ENCODE measurements at places on chromosomes 3 and 15.

DNA sequence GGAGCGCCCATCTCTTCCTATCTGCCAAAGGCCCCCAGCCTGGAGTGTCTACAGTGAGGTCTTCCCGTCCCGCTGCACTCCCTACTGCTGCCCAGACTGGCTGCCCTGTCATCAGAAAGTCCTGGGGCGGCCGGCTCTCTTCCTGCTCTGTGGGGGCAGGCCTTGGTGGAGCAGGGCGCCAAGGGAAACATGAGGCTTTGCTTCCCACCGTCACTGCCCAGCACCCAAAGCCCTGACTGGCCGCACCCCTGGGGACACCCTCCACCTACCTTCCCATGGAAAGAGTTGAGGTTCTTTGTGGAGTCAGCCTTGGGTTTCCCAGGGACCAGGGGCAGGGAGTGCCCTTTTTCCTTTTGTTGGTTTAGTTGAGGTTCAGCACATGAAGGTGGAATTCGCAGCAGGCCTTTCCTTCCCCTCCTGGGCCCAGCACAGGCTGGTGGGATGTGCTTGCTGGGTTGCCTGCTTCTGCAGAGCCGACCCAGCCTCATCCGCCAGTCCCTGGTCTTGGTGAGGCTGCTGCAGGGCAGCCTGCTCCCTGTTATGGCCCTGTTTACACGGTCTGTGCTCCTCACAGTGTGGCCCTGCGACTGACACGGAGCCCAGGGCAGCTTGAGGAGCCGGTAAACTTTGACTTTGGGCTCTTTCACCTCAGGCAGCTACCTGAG is 51.8 kb upstream of the PLXNA1 start:
- DNase-seq = no peak

DNA sequence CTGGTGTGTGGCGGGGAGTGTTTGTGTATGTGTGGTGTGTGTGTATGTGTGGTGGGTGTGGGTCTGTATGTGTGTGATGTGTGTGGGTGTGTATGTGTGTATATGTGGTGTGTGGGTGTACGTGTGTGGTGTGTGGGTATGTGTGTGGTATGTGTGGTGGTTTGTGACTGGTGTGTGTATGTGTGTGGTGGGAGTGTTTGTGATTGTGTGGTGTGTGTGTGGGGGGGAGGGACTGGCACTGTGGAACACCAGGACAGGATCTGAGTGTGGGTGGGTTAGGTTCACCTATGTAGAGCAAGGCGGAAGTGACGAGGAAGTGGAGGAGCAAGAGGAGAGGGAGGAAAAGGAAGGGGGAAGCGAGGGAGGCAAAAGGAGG is 510.8 kb downstream of the SHQ1 start:
- no peak for DNase-seq

- no peak for DNase-seq
These were observed 728.2 kb upstream of the NECTIN3 start for GRCh38 chr3:110343376-110343775.

GRCh38 chr3:116299646-116300081 is 145.6 kb downstream of the LSAMP start:
- DNase-seq = no peak

GRCh38 chr3:160990446-160990845 is 114.7 kb downstream of the B3GALNT1 start:
- no peak for DNase-seq

- no peak for DNase-seq
These were observed 3.2 kb downstream of the MAP2K1 start for GRCh38 chr15:66389859-66390381.

GRCh38 chr15:75431270-75431669 is 20.2 kb downstream of the SIN3A start:
- no peak for DNase-seq

DNA sequence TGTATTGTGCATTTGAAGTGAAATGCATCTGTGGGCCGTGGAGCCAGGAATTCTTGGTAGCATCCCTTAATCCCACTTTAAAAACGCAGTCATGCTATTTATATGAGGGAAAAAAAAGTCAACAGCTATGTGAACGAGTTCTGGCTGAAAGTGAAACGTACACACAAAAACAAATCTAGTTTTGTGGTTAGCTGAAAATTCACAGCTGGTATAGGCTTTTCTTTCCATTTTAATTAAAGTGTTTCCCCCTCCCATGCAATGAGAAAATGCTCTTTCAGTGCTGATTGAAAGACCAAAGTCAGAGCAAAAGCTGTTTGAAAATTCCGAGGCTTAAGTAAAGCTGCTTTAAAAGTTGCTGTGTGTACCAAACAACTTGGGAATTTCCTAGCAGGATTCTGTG is 297.4 kb downstream of the PLCL2 start:
- no peak for DNase-seq

- DNase-seq = no peak
These were observed 1283.7 kb downstream of the OTOL1 start for GRCh38 chr3:162780313-162780712.

DNA sequence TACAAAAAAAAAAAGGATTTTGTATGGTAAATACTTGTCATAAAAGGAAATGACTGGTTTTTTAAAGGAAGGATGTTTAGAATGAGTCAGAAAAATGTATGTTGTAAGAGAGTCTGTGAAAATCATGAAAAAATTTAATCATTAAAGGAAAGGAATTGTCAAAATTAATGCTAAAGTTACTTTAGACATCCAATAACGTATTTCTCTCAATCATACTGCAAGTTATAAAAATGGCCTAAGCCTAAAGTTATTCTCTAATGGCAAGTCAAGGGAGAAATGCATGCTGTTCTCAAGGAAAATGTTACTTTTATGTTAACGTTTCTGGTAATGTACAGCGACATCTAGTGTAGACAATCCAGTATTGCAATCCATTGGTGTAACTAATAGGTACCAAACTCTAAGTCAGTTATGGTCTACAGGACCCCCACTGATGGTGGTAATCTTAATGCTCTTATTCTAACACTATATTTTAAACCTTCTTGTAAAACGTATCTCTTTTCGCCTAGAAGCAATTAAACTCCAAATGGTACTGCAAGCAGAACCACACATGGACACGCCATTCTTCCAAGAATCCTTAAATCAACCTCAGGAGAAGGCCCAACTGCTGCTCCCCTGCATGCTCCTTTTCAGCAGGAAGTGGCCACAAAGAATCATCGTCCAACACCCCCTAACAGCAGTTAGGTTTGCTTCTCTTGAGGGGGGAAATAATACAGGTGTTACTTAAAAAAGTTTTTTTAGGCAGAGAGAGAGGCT is 35.2 kb downstream of the NCEH1 start:
- no peak for DNase-seq

DNA sequence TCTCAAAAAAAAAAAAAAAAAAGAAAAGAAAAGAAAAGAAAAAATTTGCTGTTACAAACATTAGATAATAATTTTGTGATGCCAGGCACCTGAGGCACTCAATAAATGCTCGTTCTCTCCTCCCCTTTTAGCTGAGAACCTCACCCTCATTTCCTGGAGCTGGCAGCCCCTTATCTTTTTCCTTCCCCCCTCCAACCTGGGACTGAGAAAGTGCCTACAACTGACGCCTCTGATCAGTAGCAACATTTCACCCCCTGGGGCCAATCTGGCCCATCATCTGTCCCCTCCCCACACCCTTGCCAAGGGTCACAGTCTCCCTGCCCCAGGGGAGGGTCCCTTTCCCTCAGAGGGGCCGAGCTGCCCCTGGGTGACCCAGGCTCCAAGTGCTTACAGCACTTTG is 12.6 kb upstream of the RNU6-1 start:
- no peak for DNase-seq

DNA sequence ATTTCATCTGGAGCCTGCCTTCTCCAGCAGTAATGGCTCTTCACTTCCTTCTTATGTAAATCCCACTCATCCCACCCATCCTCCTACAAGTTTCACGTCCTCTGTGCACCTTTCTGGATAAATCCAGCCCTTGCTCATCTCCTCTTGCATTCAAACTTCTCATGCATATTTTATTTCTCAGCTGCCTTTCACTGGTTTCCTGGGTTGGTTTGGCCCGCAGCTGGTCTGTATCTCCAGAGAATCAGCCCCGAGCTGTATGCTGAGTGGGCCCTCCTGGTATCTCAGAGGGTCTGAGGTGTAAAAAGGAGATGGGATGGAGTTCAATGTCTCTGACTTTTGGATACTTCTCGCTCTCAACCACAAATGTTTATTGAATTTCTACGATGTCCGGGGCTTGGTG is 248.6 kb upstream of the FEZF2 start:
- no peak for DNase-seq

DNA sequence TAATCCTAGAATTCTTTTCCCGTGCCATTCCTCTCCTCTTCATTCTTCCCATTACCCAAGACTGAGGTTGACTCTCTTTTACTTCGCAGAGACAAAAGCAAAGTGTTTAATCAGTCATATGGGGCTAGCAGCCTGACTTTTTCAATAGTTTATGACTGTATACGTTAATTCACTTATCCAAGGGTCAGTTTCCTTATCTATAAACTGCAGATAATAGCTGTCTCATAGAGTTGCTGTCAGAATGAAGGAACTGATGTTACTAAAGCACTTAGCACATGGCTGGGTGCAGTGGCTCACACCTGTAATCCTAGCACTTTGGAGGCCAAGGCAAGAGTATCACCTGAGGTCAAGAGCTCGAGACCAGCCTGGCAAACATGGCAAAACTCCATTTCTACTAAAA is 43.5 kb upstream of the ULK4 start:
- DNase-seq = no peak

GRCh38 chr15:95499397-95499796 is 831.1 kb upstream of the NR2F2 start:
- DNase-seq = no peak

- no peak for DNase-seq
These were observed 816.3 kb upstream of the CFAP20DC start for GRCh38 chr3:59866076-59866475.

- DNase-seq = no peak
These were observed 331 bp downstream of the RNU6-1 start for GRCh38 chr15:67839499-67839928.

All from GM12892 (cell line).